ENCODE measurements at places on chromosomes 7 and 10.

- no peak for DNase-seq
These were observed 172.3 kb downstream of the RAPGEF5 start for GRCh38 chr7:22184549-22185199.

GRCh38 chr10:123203393-123204126, 49.4 kb downstream of the BUB3 start:
- no peak for DNase-seq

DNA sequence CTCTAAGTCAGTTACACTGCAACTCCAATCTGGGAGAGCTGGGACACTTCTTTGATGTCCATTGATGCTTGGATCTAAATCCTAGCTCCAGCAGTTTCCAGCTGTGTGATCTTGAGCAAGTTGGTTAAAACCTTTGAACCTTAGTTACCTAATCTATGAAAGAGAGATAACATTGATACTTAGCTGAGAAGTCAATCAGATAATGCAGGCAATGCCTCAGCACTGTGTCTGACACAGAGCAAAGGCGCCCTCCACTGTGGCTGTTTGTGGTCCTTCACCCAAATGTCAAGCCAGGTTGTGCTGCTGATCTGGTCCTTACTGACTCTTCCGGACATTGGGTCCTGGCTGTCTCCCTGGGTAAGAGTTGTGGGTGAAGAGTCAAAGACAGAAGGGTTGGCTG, 20.2 kb downstream of the DNTT start:
- DNase-seq, result no peak

- no peak for DNase-seq
These were observed 94.4 kb downstream of the JAZF1 start for GRCh38 chr7:28086198-28086597.

GRCh38 chr7:46784732-46785131, 797.2 kb downstream of the TNS3 start:
- no peak for DNase-seq

GRCh38 chr7:3995187-3995586, 686.9 kb upstream of the FOXK1 start:
- no peak for DNase-seq

DNA sequence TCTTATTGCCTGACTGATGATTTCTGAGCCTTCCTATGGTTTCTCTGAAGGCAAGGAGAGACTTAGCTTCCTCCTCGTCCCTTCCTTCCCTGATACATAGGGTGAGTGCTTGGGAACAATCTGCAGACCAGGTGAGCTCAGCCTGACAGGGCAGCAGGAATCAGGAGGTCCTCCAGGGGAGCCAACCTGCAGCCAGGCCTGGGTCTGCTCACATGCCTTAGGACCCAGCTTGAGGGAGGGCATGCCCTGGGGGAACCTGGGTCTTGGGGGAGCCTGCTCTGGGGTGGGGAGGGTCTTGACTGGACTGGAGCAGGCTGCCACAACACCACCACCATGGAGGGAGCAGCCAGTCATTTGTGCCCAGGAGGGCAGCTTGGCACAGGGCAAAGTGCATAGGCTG, 57.7 kb downstream of the LRRC18 start:
- DNase-seq, result no peak

GRCh38 chr7:105857009-105857952, 19.1 kb downstream of the ATXN7L1 start:
- DNase-seq, result no peak

GRCh38 chr10:7788639-7789286, 786 bp downstream of the ATP5F1C start:
- DNase-seq, result no peak

- DNase-seq, result no peak
These were observed 97.7 kb upstream of the EFCAB10 start for GRCh38 chr7:105678811-105679495.

GRCh38 chr7:71208881-71209280, 76.9 kb downstream of the GALNT17 start:
- DNase-seq, result no peak

- no peak for DNase-seq
These were observed 62.2 kb upstream of the KDM7A start for GRCh38 chr7:140238778-140239652.

- DNase-seq, result no peak
These were observed 100.9 kb downstream of the PDGFA start for GRCh38 chr7:418636-419280.

DNA sequence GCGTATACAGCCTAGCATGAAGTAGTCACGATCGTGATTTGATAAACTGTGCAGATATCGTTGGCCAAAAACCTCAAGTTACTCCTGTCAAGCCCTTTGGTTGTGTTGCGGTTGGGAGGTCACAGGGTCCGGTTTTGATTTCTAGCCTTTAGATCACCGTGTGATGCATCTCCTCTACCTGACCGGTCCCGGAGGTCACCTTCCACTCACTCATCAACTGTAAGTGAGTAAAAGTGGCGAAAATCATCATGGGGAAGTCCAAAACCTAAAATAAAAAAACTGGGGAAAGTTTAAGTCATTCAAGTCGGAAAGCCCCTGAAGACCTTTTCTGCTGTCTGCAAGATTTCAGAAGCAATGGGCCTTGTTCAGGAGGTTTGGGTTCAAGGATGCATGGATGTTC, 62.8 kb downstream of the ADARB2 start:
- no peak for DNase-seq

GRCh38 chr7:148124477-148124876, 466.1 kb upstream of the C7orf33 start:
- no peak for DNase-seq

DNA sequence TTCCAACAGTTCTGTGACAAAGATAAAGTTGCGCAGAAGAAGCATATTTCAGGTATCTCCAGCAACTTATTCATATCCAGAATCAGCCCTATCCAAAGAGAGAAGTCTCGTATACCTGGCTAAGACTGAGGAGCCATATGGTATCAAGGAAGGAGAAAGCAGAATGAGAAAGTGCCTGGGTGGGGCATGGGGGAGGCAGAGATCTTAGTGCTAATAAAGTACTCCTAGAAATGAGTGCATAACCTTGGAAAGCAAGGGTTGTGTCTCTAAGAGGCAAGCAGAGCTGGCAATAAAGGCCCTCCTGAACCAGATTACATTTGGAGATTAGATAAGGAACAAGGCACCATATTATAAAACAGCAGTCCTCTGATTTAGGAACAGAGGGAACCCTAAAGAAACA, 12.7 kb downstream of the TASOR2 start:
- no peak for DNase-seq

DNA sequence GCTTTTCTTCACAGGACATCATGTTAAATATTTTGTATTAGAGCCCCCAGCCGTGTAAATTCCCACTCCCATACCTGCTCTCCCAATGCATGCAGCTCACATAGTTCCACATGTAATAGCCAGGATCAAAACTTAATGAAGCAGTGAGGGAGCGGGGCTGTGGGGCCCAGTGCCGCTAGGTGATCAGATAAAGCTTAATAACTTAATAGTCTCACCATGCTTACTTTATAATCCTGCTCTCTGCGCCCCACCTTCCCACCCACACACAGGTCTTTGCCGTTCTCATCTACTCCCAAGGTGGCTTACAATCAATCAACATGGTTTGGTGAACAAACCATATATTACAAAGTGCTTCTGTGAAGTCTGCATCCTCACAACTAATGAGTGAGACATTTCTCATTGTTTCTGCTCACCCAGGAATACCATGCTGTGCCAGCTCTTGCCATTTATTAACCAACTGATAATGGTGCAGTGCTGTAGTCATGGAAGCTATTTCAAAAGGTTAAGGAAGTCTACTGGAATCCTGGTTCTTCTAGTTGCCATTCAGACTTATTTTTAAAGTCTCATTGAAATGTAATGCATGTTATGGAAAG, 156.4 kb downstream of the CTTNBP2 start:
- no peak for DNase-seq

GRCh38 chr7:122255454-122255853, 49.1 kb downstream of the FEZF1 start:
- no peak for DNase-seq

DNA sequence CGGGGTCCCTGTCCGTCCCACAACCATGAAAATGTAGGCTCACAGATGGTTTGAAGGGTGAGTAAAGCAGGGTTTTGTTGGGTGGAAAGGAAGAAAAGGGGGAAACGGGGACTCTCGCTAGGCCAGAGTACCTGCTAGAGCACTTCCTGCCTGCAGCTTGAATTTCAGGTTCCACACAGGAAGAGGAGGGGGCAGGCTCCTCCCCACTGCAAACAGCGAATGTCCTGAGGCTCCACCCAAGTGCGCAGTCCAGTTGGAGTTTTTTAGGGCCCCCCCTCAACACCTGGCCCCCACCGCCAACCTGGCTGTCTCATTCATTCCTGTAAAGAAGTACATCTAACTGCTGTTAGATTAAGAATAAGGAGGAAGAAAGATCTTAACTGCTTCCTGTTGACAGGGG, 414.7 kb downstream of the SH2D4B start:
- no peak for DNase-seq

DNA sequence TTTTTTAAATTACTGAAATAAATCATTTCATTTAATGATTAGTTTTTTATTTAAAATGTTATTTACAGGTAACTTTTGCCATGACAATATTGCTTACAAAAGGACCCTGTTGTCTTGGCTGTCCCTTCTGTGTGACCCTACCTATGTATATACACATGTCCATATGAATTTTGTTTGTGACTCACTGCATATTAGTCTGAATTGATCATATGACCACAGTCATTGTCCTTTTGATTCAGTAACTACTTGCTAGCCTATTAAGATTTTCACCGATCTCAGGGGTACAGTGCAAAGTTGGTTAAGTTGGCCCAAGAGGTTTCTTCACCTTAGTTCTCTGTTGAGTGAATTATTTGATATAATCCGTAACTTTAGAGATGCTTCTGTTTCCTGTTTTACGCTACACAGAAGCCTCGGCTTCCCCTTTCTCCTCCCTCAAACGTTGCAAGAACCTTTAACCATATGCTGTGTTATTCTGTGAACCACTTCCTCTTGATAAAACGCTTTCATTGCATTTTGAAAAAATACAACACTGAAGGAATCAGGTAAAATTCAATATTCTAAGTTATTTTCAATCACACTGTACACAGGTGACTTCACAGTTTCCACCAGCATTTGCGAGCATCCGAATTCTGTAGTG, 43.9 kb downstream of the APBB1IP start:
- DNase-seq, result no peak

GRCh38 chr7:148110097-148110868, 480.3 kb upstream of the C7orf33 start:
- no peak for DNase-seq

DNA sequence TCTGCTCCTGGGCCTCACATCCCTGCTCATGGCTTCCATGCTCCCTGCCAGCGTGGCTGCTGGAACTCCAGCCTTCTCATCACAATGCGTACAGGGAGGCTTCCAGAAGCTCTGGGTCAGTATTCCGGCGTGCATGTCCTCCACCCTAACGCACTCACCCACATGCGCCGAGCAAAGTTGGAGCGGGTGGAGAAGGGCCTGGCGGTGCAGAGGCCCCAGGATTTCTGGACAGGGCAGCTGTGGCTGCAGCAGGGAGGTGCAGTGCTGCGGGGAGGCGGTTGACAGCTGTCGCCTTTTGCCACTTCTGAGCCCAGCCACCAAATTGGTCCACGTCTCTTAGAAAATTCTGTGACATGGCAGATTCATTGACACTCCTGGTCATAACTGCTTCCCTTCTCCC, 33.6 kb upstream of the FAM20C start:
- DNase-seq, result no peak

DNA sequence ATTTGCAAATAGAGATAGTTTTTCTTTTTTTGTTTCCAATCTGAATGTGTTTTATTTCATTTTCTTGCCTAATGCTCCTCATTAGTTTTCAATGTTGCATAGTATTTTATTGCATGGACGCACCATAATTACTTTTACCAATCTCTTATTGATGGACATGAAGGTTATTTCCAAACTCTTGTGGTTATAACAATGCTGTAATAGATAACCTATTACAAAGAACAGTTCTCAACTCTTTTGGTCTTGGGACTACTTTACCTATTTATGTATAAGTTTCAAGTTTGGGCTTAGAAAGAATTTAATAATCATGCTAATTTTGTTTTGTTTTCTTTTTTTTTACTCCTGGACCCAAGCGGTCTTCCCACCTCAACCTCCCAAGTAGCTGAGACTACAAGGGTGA, 7.0 kb downstream of the SHLD2 start:
- no peak for DNase-seq

GRCh38 chr7:128304212-128304611, 39.5 kb downstream of the RBM28 start:
- no peak for DNase-seq

DNA sequence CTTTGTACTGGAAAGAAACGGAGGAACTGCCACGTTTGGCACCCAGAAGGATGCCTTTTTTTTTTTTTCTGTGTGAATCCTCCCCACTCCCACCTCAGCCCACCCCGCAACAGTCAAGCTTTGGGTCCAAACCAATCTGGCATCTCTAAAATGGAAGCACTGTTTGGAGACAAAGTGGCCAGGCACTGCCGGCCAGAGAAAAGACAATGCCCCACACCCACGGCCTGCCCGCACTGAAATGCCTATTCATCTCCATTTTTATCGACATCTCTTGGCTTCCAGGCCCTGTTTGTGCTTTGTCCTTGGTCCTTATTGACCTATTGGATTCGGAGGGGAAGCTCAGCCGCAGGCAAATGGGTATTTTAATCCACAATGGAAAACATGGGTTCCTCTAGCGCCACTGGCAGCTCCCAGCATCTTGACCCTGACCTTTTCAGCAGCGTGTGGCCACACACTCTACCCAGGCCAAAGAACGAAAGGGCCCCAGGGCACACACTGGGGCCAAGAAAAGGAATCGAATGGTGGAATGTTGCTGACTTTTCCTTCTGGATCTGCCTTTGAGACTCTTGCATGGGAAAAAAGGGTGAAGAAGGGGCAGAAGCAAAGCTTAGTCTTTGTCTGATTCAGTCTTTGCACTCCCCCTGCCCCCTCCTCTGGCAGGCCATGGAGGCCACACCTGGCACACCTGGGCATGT, 162.6 kb upstream of the CDCA7L start:
- DNase-seq, result no peak

- DNase-seq, result no peak
These were observed 28.5 kb downstream of the CCNY start for GRCh38 chr10:35364808-35365207.

GRCh38 chr10:55212051-55212450, 411.0 kb upstream of the PCDH15 start:
- DNase-seq, result no peak

GRCh38 chr10:2067015-2067414, 329.7 kb upstream of the ADARB2 start:
- DNase-seq, result no peak

DNA sequence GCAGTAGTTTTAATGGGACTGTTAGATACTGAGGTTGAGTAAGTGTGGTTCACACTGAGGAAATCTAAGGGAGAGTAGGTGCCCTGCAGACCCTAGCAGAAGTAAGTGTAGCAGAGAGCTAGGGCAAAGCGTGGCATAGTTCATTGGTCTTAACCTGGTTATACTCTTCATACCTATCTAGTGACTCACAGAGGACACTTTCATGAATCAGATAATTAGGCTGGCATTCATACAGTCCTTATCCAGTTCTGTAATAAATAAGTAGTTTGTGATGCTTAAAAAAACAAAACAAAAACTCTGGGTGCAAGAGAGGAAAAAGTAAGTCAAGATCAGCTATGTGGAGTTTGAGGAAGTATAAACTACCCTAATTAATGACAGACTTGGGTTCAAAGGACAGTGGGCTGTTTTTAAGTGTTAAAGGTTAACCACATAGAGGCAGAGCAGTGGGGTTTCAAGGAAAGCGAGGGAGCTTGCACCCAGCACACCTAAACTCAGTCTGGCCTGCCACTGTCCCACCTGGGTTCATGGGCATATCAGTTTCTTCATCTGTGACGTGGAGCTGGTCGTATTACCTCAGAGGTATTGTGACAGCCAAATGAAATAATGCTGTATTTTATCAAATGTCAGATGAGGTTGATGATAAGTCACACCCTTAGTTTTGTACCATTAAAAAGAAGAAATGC, 27.1 kb downstream of the LMTK2 start:
- no peak for DNase-seq

- no peak for DNase-seq
These were observed 938 bp upstream of the CADPS2 start for GRCh38 chr7:122887198-122887597.

Measured in stimulated activated CD8-positive, alpha-beta memory T cell treated with anti-CD3 and anti-CD28 coated beads, Interleukin-7, amount 100 ng/mL, for 1 hour (primary cell).